GM23248 (cell line): ENCODE measurements at places on chromosomes 12 and 14.
A peak's percentile ranks its signal among the peaks of the same experiment; 100 is the strongest.

GRCh38 chr12:77957062-77957461, 126.4 kb downstream of the NAV3 start:
- DNase-seq: no peak

DNA sequence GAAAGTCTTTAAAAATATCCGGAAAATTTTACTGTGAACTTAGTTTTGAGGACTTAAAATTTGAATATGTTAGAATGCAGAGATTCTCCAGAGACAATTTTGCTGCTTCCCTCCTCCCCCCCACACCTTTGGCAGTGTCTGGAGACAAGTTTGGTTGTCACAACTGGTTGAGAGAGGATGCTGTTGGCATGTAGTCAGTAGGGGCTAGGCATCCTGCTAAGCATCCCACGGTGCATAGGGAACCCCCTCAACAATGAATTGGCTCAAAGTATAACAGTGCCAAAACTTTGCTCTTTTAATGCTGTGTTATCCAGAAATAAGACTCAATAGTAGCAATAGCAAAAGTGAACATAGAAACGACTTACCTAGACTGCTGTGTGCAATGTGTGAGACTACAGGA, 3.6 kb downstream of the SRSF5 start:
- DNase-seq: no peak

DNA sequence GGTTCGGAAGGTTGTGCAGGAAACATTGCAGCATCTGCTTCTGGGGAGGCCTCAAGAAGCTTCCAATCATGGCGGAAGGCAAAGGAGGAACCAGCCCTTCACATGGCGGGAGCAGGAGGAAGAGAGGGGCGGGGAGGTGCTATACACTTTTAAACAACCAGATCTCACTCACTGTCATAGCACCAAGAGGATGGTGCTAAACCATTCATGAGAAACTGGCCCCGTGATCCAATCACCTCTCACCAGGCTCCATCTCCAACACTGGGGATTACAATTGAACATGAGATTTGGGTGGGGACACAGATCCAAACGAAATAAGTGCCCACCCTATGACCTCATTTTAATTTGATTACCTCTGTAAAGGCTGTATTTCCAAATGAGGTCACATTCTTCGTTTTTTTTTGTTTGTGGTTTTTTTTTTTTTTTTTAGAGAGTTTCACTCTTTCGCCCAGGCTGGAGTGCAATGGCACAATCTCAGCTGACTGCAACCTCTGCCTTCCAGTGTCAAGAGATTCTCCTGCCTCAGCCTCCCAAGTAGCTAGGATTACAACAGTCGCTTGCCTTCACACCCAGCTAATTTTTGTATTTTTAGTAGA, 11.4 kb upstream of the ORAI1 start:
- no peak for DNase-seq

DNA sequence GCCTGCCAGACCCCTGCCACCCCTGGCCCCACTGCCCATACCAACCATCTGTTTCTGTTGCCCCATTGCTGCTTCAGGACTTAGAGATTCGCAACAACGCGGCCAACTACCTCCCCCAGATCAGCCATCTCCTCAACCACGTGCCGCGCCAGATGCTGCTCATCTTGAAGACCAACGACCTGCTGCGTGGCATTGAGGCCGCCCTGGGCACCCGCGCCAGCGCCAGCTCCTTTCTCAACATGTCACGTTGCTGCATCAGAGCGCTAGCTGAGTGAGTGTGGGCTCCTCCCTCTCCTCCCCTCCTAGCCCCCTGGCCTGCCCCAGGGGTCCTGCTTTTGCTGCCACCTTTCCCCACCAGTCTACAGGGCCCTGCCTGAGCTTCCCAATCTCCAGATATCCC, 131.5 kb downstream of the ADCK1 start:
- DNase-seq: no peak

- no peak for DNase-seq
Measured at GRCh38 chr14:39366460-39367386, 65.5 kb downstream of the FBXO33 start.

- DNase-seq: no peak
Measured at GRCh38 chr14:22735096-22735495, 31.4 kb upstream of the OXA1L start.

- no peak for DNase-seq
Measured at GRCh38 chr12:54221402-54221984, 32.7 kb upstream of the SMUG1 start.

GRCh38 chr14:74619672-74620131, 7.7 kb upstream of the LTBP2 start:
- peak; percentile 99 for DNase-seq

GRCh38 chr12:95395696-95396095, 78.3 kb upstream of the METAP2 start:
- no peak for DNase-seq

DNA sequence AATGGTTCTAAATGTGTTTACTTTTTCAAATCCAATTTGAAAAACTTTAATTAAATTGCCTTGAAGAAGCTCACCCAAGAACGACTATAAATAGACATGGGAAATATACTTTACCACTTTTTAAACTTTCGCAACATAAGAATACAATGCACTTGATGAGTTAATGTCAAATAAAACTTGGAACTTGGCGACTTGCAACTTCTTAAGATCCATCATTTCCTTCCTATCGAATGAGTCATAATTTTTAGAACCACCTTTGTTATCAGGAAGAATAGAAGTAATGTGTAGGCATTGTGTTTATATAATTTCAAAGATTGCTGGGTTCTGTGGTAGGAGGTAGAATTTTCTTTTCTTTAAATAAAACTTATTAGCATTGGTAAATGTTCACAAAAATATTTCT, 1417.4 kb upstream of the FLRT2 start:
- no peak for DNase-seq

DNA sequence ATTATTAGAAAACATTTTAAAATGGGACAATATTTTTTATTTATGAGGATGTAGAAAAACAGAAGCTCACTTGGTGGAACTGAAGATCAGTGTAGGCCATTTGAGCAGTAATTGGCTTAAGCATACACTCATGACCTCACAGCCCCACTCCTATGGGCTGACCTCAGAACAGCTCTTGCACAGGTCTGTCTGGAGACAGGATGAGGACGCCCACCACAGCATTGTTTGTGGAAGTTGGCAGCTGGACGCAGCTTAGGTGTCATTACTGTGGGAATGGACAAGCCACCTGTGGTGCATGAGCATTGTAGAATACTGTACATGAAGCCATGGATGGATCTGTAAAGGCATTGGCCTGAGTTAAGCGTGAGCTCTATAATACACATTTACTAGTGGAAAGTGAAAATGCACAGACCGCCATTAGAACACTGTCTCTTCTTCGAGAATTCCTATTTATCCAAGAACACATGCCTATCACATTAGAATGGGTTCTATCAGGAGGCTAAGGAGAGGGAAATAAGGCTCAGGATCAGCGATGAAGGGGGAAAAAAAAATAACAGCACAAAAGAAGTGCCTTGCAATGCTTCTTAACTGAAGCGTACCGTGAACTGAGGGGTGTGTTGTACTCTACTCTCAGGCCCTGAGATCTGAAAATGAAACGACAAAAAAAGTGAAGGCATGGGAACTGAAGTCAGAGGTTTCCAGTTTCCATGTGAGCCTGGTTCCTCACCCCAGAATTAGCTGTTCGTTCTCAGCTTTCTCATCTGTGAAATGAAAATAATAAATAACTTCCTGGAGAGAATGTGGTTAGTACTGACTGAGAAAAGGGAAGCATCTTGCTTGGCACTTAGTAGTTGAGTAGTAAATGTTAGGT, 33.6 kb downstream of the KCNA1 start:
- no peak for DNase-seq

DNA sequence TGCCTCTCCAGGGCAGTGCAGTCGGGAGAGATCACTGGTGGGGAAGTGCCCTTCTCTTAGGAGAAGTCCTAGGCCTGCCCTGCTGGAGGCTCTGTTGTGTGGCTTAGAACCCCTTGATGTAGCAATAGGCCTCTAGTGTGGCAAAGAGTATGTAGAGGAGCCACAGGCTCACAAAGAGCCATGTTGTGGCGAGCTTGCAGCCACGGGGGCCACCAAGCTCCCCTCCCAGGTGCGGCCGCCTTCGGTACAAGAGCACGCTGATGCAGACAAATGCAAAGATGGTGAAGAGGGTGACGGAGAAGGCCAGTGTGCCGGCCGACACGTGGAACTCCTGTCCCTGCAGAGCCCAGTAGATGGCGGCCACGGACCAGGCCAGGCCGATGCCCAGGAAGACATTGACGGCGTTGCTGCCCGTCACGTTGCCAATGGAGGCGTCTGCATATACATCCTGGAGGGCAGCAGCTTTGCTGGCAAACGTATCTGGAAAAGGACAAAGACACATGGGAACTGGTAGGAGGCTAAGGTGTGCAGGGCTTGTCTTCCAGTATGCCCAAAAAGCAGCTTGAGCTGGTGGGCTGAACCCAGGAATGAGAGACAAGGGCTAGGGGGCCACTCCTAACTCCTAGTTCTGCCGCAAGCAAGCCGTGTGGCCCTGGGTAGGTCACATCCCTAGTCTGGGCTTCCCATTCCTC, 142.8 kb downstream of the SLC8A3 start:
- DNase-seq: peak; percentile 63

GRCh38 chr12:131487388-131488124, 223.3 kb upstream of the SFSWAP start:
- DNase-seq: peak; percentile 47

DNA sequence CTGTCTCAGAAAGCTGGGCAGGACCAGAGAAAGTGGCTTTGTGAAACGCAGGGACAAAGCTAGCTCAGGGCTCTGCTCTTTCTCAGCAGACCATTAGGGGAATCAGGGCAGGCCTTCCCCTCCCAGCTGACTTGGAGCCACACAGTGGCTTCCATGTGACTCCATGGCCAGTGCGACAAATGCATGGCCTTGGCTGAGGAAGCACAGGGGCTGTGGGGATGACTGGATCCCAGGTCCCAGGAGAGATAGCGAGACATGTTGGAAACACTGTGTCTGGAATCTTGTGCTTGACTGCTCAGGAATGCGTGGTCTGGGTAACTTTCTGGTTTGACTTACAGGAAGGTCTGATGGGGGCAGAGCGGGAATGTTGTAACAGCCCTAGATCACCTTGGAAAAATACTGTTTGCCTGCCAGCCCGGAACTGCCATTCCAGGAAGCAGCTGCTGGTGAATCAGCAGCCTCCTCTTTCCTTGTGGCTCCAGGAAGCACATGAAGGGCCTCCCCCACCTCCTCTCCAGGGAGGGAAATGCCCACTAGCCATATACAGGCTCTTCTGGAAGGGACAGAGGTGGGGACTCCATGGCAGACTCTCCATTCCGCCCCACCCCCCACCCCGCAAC, 133.5 kb upstream of the HIF1A start:
- DNase-seq: peak; percentile 96

DNA sequence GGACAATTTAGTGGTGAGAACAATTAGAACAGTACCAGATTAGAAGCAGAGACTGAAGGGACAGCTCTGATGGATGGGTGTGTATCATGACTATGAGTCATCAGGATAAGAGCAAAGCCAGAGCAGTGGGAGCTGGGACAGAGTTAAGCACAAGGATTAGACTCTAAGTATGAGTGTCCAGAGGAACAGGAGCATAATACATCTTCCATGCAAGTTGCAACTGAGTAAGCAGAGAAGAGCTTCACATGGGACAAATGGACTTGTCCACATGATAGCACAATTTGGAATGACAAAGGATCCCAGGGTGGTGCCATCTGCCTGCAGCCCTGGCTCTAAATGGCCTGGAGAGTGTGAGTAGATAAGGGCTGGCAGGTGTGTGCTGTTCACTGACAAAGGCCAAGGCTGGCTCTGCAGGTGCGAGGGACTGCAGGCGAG, 226.4 kb upstream of the CAND1 start:
- DNase-seq: peak; percentile 1

- DNase-seq: peak; percentile 95
Measured at GRCh38 chr14:75442642-75443041, 14.8 kb downstream of the JDP2 start.

DNA sequence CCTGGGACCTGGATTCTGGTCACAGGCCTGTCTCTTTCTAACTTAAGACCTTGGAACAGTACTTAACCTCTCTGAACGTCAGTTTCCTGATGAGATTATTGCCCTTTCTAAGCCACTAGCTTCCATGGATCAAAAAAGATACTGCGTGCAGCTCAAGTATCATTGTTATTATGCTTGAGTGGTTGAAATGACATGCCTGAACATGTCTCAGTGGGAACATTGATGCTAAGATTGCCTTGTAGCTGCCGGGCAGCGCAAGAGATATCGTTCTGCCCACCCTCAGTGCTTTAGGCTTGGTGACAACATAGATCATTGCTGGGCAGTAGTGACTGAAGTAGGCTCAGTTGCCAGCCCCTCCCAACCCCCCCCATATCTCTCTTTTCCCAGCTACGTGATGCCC, 131.9 kb downstream of the SMOC1 start:
- no peak for DNase-seq

GRCh38 chr12:65525491-65526141, 247.1 kb downstream of the MSRB3 start:
- DNase-seq: peak; percentile 97

- DNase-seq: peak; percentile 65
Measured at GRCh38 chr12:116456330-116457082, 102.7 kb upstream of the MAP1LC3B2 start.

- no peak for DNase-seq
Measured at GRCh38 chr14:101192661-101193000, 289.1 kb upstream of the RTL1 start.

DNA sequence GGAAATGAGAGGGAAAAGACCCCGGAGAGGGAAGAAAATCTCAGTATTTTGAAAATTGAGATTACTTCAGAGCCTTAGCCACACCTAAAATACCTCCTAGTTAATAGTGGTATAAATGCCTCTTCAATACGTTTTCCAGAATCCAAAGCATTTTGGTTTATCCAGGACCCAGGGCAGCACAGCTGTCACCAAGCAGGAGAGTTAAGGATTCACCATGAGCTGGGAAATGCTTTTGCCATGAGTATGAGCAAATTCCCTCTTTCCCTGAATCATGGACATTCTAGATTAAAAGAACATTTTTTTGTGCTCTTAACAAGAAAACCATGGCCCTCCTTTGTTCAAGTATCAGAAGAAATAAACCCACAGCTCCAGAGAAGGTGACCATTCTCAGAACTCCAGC, 21.8 kb upstream of the RTRAF start:
- peak; percentile 43 for DNase-seq

- peak; percentile 89 for DNase-seq
Measured at GRCh38 chr12:68224613-68225285, 861 bp downstream of the IL26 start.

DNA sequence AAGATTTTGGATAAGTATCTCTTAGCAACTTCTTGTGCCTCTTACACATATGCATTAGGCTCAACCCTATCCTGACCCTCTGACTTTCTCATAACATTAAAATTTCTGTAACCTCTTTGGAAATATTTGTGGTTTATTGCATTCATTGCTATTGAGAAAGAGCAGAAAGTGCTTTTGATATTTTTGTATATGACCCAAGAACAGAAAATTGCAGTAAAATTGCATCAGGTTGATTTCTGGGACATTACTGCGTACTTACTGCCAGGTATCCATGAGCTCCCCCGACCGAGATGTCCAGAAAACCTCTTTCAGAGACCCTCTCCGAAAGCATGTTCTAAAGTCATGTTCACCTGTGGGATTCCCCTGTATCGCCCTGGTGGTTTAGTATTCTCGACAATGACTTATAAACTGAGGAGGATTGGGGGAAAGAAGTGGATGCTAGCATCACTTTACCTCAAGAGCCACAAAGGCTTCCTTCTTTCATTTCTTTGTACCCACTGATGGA, 14.5 kb upstream of the IL22 start:
- DNase-seq: peak; percentile 85
